RCC 7860 (cell line): ENCODE measurements at places on chromosomes 13 and 19.

- no peak for DNase-seq
Observed at GRCh38 chr13:106568299-106569003, 514 bp upstream of the ARGLU1 start.

DNA sequence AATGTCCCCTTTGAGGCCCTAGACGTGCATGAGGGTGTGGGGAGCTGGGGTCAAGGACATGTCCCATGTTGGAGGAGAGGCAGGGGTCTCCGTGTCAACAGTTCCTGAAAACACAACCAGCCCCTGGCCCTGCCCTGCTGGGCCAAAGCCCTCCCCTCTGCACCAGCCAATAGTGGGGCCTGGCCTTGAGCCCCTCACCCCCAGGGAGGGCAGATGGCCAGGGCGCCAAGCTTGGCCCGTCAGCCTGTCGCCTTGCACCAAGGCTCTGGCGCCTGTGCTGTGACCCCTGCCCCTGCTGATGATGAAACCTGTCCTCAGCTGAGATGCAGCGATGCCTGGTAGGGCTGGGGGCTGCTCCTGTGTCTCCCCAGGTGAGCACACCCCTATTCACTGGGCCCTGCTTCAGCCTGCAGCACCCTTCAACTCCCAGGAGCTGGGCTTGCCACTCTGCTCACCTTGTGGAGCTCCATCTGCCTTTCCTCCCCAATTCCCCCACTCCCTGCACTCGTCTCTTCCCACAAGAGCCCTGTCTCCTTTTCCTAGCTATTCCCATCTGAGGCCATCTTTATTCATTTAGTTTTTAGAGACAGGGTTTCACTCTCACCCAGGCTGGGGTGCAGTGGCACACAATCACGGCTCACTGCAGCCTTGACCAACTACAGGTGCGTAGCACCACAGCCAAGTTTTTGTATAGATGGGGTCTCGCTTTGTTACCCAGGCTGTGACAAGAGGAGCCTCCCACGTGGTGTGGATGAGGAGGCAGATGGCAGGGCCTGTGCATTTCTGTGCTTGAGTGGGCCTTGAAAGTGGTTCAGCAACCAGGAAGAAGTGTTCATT is 2.1 kb upstream of the HAMP start:
- no peak for DNase-seq

GRCh38 chr13:38803531-38803930 is 116.7 kb downstream of the FREM2 start:
- DNase-seq, result no peak

DNA sequence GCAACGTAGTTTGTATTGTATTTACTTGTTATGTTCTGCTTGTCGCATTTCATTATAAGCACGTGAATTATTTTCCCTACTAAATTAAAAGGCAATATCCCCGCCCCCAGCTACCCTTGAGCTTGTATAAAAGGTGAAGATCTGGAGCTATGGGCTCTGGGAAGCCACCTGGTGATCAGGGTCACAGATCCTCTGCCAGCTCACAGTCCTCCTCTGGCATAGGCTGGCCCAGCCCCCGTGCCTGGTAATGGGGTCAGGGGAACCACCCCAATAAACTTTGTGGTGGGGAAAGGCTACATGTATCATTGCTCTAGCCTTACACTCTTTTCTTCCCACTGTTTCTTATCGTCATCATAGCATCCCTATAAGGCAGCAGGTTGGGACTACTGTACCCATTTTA is 190.2 kb upstream of the TSHZ3 start:
- no peak for DNase-seq

DNA sequence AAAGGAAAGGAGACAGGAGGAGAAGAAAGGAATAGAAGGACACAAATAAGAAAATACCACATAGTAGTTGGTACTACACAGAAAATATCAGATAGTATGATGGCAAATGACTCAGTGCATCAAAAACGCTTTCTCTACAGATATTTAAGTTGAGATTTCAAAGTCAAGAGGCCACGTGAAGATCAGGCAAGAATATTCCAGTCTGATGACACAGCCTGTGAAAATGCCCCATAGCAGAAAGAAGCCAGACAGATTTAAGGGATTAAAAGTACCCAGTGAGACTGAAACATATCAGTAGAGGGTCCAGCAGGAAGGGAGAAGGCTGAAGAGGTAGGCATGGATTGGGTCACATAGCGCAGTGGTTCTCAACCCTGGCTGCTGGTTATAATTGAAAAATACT is 113.7 kb downstream of the VWA8 start:
- DNase-seq, result no peak

DNA sequence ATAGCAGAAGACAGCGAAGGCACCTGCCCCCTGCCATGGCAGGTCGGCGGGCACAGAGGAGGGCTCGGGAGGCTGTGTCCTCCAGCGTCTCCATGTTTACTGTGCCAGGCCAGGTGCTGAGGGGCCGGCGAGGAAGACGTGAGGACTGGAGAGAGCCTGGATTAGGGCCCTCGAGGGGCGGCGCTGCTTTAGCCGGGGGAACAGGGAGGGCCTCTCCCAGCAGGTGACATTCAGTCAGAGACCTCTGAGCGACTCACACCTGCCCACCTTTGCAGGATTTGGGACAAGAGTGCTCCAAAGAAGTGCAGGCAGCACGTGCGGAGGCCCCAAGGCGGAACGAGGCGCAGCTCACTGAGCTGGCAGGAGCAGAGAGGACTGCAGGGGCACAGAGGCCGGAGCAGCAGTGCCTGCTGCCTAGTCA is 17.6 kb downstream of the KDM4B start:
- no peak for DNase-seq

GRCh38 chr13:25753976-25754375 is 297.8 kb downstream of the SHISA2 start:
- DNase-seq, result no peak

DNA sequence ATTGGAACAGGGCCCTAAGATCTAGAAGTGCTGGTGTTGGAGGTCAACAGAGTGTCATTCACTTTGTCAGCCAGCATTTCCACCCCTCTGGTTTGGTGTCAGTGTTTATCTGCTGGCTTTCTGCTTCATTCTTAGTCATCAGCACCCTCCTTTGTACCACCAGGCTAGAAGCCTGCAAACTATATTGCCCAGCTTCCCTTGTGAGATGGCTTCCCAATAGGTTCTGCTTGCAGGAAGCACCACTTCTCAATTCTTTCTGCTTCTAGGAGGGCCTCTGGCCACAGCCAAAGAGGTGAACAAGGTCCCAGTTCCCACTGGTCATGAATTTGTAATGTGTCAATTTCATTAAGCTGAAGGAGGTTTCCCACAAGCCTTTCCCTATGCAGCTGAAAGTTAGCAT is 36.4 kb upstream of the CALM3 start:
- DNase-seq, result no peak

DNA sequence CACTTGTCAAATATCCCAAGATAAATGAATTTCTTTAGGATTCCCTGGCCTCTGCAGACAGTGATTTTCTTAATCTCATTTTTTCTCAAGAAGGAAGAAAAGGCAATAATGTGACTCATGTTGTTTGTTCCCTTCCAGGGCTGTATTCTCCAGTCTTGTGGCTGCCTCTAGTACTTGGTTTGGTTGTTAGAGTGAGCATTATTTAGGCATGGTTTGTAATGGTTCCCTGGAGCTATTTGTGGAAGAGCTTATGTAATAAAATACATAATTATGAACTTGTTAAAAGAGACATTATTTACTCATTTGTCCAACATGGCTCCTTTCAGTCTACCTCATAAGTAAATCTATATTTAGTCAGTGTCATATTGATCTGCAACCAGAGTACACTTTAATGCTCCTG is 270.4 kb downstream of the DCT start:
- no peak for DNase-seq

GRCh38 chr13:20995245-20995838 is 66.0 kb downstream of the LATS2 start:
- DNase-seq, result no peak

GRCh38 chr19:29836409-29836825 is 24.6 kb downstream of the CCNE1 start:
- DNase-seq, result no peak

GRCh38 chr19:6318772-6319171 is 14.6 kb downstream of the ACER1 start:
- DNase-seq, result no peak

DNA sequence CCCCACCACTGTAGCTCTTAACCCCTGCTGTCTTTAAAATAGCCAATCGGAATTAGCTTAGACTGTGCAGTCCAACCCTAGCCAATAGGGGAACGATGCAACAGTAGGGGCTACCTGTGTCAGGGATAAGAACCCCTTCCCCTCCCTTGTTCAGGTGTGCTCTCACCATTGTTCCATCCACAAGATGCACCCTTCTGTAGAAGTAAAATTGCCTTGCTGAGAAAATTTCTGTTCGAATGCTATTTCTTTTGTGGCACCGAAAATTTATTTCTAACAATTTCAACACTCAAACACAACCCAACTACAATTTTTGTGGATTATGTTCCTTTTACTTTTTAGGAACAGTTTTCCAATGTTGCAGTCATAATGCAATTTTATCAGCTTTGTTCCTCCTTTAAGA is 3.6 kb upstream of the ZNF583 start:
- DNase-seq, result no peak

DNA sequence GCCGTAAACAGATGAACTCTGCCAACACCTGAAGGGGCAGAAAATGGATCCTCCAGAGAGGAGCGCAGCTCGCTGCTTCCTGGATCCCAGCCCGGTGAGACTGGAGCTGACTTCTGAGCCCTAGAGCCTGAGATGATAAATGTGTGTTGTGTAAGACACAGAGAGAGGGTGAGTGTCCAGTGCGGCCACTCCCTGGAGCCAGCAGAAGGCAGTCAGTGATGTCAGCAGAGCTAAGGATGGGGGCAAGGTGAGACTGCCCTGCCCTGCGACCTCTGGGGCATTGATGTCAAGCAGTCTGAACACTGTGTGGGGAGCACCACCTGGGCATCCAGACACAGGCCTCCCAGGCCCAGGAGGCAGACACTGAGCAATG is 9.7 kb upstream of the SLC35E1 start:
- no peak for DNase-seq

- DNase-seq, result no peak
Observed at GRCh38 chr19:17076543-17076991, 990 bp downstream of the MYO9B start.

DNA sequence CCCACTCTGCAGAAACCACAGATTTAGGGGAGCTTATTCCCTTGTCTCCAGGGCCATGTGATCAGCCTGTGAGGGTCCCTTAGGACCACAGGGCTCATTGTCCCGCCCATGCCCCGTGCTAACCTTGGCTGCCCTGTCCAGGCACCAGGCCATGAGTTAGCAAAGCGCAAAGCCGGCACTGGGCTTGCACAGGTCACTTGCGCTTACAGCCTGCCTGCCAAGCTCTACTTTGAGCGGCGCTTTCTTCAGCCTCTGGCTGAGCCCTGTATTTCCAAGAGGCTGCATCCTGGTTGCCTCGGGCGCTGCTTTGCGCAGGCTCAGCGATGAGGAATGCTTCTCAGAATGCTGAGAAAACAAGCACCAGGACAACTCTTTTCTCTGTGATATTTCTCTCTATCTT is 188.0 kb downstream of the TDRD3 start:
- DNase-seq, result no peak

DNA sequence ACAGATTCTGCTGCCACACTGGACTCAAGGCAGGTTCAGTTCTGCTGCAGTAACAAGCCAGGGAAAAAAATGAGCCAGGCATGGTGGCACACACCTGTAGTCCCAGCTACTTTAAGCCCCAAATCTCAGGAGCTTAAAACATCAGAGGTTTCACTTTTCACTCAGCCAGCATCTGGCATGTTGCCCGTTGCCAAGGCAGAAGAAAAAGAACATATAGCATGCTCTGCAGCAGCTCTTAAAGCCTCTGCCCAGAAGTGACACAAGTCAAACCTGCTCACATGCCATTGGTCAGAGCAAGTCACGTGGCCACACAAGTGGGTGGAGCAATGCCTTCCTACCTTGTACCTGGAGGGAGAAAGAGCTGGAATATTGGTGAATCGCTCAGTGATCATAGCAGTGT is 14.7 kb upstream of the ADGRE5 start:
- peak; percentile 43 for DNase-seq

GRCh38 chr19:9842834-9843625 is 7.9 kb downstream of the PIN1 start:
- no peak for DNase-seq

DNA sequence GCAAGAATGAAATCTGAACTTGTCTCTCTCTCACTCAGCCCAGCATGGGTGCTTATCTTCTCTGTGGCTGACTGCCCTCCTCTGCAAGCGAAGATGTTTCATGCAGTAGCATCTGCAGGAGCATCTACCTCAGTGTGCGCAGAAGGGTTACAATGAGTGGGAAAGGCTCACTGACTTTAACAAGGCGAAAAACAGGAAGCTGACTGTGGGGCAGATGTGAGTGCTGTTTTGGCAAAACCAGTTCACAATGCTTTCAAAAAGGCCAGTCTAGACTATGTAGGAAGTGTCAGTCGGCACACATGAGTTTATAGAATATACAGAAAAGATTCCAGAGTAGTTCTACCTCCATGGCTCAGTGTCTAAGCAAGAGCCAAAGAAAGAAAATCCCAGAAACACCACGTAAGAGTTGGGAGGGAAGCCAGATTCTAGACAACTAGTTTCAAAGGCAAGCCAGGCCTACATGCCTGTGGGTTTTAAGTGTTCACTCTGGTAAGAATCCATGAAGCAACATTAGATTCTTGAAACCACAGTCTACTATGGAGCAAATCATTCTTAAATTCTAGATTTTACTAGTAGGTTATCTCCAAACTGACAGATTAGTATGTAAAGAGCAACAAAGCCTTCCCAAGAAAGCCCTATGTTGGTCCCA is 124.5 kb downstream of the ABCC4 start:
- DNase-seq, result no peak

GRCh38 chr13:84870190-84870589 is 929.0 kb downstream of the SLITRK6 start:
- DNase-seq, result no peak

DNA sequence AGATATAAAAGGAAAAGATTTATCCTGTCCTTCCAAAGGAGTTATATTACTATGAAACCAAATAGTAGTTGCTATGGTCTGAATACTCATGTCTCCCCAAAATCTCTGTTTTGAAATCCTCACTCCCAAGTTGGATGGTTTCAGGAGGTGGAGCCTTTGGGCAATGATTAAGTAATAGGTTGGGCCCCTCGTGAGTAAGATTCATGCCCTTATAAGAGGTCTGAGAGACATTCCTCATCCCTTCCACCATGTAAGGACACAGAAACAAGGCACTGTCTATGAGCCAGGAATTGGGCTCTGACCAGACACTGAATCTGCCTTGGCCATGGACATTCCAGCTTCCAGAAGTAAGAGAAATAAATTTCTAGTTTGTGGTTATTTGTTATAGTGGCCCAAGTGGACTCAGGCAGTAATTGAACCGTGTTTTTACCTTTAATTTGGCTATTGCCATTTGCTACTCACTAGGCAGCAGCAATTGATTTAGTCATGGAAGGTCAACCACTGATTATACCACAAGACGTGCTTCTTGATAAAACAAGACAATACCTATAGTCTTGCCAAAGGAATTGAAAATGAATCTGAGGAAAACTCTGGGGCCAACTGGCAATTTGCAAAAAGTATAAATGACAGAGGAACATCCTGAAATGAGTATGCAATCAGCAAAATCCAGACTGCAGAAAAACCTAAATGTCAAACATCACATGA is 717.4 kb upstream of the SPRY2 start:
- DNase-seq, result no peak

- no peak for DNase-seq
Observed at GRCh38 chr19:41222240-41222639, 3.2 kb downstream of the AXL start.

- DNase-seq, result no peak
Observed at GRCh38 chr13:65342541-65343337, 1887.4 kb downstream of the PCDH9 start.
